ENCODE measurements at places on chromosomes 16 and 17.

- no peak for DNase-seq
Measured at GRCh38 chr16:78686601-78687000, 587.1 kb downstream of the WWOX start.

GRCh38 chr17:37024181-37024637, 75.5 kb downstream of the AATF start:
- DNase-seq: no peak

GRCh38 chr16:1877089-1877488, 5.1 kb upstream of the MEIOB start:
- no peak for DNase-seq

DNA sequence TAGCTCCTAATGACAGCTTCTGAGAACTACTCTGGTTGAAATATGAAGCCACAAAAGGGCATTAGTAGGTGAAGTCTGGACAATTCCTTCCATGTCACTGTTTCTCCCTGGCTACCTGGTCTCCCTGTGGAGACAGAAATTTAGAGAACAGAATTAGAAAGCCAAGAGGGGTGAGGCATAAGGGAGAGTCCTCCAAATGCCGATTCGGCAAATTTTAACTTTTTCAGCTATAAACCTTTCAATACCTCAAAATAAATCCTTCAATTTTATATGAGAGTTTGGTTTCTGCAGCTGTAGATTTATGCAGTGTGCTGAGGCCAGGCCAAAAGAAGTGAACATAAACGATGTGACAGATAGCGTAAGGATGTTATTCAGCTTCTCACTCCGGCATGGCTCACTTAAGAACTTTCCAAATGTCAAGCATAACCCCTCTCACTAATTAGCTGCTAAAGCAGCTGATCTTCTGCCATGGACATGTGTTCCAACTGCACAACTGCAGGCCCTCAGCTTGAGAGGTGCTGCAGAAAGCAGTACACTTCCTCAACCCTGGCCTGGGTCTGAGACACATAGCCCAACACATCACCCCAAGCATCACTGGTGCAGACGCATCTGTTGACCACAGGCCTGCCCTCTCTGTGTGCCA, 247.9 kb upstream of the SOX9 start:
- DNase-seq: no peak

- DNase-seq: no peak
Measured at GRCh38 chr16:79844603-79845002, 244.1 kb upstream of the MAF start.

DNA sequence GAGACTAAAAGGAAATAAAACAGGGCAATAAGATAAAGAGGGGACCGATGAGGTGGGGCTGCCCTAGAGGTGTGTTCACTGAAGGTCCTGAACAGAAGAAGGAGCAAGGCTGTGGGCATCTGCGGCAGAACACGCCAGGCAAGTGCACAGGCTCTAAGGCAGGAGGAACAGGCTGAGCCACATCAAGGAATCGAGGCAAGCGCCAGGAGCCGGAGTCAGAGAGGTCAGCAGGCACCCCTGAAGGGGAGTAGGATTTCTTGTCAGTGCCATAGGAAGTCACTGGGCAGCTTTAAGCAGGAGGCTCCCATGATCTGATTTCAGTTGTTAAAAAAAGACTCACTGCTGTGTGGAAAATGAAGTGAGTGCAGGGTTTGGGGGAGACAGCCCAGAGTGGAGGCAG, 186.5 kb downstream of the KATNIP start:
- DNase-seq: no peak

GRCh38 chr17:44502598-44503146, 534 bp downstream of the GPATCH8 start:
- no peak for DNase-seq

DNA sequence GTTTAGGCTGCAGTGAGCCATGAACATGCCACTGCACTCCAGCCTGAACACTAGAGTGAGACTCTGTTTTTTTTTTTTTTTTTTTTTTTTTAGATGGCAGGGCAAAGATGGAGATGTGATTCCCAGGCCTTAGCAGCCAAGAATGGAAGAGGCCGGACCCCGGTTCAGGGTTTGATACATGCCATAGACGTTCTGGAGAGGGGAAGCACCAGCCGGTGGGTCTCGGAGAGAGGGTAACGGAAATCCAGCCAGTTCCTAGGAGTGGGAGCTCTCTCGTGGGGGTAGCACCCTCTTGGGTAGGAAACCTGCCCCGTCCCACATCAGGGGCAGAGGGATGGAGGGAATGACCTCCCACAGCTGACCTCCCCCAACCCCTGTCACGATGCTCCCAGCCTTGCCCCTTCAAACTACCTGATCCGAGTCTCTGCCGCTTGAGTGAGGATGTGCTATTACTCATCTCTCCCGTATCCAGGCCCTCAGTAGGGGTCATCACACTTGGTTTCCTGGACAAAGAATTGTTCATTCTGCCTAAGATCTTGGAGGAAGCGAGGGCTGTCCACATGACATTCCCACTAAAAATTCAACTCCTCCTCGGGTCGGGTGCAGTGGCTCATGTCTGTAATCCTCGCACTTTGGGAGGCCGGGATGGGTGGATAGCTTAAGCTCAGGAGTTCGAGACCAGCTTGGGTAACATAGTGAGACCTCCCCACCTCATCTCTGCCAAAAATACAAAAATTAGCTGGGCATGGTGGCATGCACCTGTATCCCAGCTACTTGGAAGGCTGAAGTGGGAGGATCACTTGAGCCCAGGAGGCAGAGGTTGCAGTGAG, 47.3 kb downstream of the MIS12 start:
- no peak for DNase-seq

DNA sequence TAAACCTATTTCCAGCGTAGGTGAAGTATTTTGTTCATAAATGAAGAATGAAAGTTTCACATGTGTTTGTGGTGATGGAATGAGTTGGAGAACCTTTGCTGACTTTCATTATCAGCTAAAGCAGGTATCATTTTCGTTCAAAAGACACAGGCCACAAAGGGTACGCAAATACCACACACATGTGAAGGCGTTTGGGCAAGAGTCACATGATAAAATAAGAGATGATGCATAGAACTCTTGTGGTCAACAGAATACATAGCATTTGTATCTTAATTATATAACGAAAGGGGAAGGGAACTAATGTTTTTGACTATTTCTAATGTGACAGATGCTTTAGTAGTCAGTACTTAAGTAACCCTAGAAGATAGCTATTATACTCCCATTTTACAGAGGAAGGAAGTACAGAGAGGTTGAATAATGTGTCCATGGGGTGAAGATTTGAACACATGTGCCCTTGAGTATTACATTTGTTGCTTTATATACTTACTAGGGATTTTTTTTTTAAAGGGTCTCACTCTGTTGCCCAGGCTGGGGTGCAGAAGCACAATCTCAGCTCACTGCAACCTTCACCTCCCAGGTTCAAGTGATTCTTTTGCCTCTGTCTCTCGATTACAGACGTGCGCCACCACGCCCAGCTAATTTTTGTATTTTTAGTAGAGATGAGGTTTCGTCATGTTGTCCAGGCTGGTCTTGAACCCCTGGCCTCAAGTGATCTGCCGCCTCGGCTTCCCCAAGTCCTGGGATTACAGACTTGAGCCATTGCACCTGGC, 4.8 kb downstream of the RPA1 start:
- DNase-seq: no peak

DNA sequence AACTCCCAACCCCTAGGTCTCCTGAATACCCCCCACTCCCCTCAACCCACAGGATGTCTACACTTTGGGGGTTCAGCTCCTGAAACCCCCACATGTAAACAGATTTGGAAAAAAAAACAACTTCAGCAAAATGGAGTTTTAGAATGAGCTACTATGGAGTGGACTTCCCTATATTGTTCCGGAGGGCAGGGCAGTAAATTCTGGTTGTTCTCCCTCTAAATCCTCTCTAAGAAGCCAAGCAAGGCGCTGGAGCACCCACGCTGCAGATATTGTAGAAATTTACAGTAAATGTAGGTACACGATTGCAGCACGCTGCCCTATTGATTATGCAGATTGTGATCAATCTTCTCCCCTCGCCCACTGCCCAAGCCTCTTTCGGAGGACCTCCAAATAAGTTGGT, 8.5 kb upstream of the ZFHX3 start:
- no peak for DNase-seq

- DNase-seq: no peak
Measured at GRCh38 chr16:68902969-68903345, 59.6 kb downstream of the TANGO6 start.

GRCh38 chr16:12145918-12146317, 169.4 kb downstream of the SNX29 start:
- DNase-seq: no peak

- no peak for DNase-seq
Measured at GRCh38 chr17:29162909-29163341, 17.3 kb downstream of the MYO18A start.

DNA sequence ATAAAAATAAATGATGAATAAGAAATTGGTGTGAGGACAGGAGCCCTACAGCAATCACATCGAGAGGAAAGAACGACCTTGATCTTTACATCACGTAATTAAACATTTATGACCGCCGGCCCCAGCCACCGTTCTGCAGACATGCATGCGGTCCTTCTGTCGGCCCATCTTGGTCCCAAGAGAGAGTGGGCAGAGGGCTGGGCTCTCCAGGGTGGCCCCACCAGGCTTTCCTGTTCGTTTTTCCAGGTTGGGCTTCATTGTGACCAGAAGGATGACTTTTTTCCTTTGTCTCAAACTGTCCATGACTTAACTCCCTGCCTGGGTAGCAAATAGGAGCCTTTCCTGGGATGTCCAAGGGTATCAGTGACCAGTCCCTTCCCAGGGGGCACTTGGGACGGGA, 3.3 kb upstream of the CRISPLD2 start:
- no peak for DNase-seq

GRCh38 chr16:90081606-90081970, 4.5 kb upstream of the PRDM7 start:
- no peak for DNase-seq

DNA sequence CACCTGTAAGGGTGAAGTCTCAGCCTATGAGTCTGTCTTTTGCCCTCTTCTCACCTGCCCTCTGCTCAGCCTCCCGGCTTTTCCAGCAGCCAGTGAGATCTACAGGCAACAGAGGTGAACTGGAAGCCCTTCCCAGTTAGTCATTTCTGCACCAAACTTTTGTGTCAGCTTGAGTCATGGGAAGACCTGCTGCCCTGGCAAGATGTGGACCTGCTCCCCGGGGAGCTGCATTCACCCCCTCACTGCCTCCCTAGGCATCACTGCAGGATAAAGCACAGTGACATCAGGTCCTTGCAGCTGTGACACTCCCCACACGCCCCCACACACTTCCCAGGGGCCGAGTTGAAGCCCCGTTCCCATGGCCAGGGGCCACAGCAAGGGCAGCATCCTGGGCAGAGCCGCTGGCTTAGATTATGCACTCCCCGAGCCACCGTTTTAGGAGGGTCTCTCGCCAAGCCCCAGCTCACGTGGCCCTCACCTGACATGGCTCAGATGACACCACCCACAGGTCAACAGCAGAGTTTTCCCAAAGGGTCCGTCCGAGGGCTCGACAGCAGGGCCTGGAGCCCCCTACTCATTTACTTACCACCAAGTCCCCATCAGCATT, 6.5 kb upstream of the ABR start:
- DNase-seq: no peak

GRCh38 chr16:86029131-86029741, 130.3 kb downstream of the IRF8 start:
- no peak for DNase-seq

- no peak for DNase-seq
Measured at GRCh38 chr17:67276075-67276474, 31.1 kb upstream of the HELZ start.

DNA sequence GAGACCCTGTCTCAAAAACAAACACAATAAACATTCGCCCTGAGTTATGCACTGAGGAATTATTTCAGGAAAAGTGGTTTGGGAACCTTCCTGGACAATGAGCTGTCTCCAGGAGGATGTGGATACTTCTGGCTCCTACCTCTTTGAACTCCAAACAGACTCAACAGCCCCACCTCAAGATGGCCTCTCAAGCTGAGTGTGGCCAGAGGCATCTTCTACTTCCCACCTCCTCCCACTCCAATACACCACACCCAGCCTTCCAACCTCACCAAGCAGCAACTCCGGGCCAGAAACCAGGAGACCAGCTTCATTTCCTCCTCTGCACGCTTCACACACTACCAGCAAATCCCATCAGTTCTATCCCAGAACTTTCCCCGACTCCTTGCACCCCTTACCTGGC, 11.6 kb downstream of the HBQ1 start:
- no peak for DNase-seq
